ENCODE measurements at places on chromosomes 2 and 18.

- no peak for DNase-seq
Measured at GRCh38 chr2:106030287-106031268, 163.5 kb downstream of the UXS1 start.

DNA sequence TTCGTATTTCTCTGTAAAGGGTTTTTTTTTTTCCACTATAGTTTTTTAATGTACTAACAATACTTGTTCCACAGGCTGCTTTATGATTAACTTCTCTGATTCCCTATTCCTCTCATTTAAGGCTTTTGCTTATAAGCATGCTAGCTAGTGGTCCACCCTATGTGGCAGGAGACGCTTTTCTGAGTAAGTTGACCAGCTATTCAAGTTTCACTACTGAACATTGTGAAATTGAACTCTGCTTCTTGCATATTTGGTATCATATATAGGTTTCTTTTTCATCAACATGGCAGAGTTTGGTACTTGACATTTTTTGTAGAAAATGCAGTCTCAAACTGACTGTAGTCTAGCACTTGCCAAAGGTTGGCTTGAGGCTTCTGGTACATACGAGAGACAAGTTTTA is 74.2 kb downstream of the OTX1 start:
- no peak for DNase-seq

- DNase-seq, result no peak
Measured at GRCh38 chr2:196660244-196660643, 20.7 kb downstream of the CCDC150 start.

DNA sequence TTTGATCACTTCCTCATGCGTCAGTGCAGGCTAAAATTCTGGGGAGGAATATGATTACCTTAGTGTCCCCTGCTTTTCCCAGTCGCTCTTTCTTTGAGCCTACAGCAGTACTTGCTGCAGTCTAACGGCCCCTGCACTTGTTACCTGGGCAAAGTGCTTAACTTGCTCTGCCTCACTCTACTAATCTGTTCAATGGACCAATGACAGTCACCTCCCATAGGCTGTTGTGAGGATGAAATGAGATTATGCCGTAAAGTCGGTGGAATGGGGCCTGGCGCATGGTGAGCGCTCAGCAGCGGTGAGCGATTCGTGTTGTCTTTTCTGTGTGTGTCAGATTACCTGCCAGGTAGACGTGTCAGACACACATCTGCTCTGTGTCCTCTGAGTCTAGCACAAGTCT is 5.3 kb downstream of the TNS1 start:
- DNase-seq, result no peak

DNA sequence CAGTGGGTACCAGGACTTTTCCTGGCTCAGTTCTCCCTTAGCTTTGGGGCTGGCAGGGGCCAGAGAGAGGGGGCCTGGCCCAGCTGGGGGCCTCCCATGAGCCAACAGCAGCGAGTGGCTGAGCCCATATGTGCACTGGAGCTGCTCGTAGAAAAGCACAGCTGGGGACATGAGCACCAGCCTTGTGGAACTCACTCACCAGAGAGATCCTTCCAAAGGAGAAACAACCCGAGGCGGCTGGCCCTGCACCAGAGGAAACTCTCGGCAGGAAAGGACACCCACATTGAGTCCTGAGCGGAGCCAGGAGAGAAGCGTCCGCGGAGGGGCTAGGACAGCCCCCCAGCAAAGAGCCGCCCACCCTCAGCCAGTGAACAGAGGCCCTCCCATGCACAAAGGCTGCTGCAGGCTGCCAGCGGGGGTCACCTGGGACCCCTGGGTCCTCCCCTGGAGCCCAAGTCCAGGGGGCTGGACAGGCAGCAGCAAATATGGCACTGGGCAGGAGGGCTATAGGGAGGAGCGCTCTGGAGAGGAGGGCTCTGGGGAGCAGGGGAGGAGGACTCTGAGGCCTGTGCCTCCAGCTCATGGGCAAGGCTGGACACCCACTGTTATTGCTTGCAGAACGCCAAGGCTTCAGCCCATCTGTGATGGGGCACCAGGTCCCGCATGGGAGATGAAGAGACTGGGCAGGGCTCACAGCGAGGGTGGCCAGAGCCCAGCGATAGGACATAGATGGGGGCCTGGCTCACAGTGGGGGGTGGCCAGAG is 42.1 kb upstream of the SNED1 start:
- no peak for DNase-seq

- DNase-seq, result no peak
Measured at GRCh38 chr2:166343467-166343866, 32.3 kb downstream of the SCN9A start.

DNA sequence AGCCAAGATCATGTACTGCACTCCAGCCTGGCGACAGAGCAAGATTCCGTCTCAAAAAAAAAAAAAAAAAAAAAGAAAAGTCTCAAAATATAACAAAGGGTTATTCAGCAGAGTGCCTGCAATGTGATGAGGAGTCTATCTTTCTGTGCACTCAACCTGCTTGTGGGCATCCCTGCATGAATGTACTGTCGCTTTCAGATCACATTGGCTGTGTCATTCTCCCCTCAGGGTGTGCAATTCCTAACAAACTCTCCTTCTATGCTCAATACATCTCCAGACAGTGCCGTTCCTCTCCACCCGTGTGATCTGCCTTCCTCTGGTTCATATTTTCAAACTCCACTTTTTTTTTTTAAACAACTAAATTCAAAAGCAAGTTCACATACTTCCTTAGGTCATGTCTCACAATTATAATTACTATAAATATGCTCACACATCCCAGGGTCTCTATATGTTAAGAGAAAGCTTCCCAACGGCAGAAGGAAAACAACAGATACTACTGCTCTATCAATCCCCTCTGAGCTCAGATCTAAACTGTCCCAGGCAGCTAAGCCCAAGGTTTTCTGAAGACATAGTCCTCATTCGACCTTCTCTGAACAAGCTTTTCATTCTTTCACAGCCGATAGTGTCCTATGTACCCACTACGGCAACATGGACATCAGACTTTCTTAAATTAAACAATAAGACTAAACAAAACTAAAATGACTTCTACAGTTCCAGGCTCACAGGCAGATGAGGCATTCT is 35.2 kb downstream of the PTMA start:
- no peak for DNase-seq

DNA sequence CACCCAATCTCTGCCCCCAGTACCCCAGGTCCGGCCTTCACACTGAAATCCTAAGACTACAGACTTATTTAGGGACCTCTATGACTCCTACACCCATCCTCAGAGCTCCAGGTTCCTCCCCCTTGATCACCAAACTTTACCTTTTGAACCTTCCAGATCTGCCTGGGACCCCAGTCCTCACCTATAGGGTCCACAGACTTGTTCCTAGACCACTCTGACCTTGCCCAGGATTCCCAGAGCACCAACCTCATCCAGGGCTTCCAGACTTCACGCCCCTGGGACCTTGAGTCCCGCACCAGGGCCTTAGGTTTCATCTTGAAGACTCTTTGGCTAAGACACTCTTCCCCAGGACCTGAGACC is 462 bp downstream of the CHCHD5 start:
- DNase-seq, result no peak

GRCh38 chr2:51409920-51410319 is 378.0 kb upstream of the NRXN1 start:
- DNase-seq, result no peak

GRCh38 chr2:228180181-228181097 is 1.0 kb downstream of the SPHKAP start:
- no peak for DNase-seq

DNA sequence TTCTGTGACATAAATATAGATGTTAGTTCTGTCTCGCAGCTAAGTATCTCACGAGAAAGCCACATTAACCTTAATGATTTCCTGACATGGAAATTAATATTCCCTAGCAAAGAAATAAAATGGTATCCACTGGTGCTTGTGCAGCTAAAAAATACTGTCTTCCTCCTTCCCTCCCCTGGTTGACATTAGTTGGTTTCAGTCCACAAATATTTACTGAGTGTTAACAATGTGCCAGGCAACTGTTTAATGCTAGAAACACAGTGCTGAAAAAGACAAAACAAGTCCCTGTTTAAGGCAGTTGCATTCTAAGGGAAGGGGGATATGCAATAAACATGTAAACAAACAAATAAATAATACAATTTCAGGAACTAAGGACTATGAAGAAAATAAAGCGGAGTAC is 44.2 kb upstream of the VPS54 start:
- DNase-seq, result no peak

DNA sequence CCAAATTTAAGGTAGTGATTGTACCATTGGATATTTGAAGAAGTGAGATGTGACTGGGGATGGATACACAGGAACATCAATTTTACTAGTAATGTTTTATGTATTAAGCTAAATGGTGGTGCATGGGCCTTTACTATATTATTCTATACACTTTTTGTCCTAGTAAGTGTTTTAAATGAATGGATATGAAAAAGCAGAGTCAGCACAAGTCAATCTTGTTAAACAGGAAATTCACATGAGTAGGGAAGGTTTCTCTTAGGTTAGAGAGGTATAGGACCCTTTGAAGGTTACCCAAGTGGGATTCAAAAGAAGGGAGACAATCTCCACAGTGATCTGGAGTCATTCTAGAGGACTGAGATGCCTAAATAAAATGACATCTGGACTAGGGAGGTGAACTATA is 71.8 kb upstream of the NCKAP5 start:
- no peak for DNase-seq

DNA sequence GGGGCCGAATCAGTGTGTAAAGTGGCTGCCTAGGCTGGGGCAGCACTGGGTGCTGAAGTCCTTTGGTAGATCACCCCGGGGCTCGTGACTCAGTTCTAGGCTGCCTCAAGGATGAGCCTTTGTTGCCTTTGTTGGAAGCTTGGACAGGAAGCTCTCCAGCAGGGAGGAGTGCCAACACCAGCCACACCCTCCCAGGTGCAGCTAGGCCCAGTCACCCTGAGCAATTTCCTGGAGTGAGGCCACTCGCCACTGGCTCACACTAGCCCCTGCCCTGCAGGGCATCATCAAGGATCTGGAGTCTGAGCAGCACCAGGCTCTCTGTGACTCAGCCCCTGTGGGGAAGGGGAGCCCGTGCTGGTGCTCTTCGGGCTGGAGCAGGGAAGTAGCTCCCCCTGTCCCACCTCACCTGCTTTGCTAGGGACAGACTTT is 6.7 kb upstream of the SDC1 start:
- DNase-seq, result no peak

DNA sequence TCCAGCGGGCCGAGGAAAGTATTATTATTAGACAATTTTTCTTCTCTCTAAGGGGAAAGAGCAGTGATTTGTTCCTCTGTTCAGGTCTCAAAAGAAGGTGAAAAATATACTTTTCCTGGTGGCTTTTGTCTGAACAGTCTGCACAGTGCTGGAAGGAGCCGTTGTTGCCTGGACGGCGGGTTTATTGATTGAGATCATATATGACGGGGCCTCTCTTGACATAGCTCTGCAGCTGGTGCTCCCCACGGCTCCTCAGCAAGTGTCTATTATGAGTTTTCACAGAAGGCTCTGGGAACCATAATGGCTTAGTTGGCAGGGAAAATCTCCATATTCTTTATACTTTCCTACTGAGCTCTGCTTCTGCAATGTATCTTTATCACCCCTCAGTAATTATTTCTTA is 42.9 kb downstream of the FSHR start:
- no peak for DNase-seq

GRCh38 chr2:88221365-88221942 is 51.3 kb downstream of the THNSL2 start:
- DNase-seq, result no peak

GRCh38 chr2:4190548-4190947 is 487.2 kb downstream of the DCDC2C start:
- DNase-seq, result no peak

DNA sequence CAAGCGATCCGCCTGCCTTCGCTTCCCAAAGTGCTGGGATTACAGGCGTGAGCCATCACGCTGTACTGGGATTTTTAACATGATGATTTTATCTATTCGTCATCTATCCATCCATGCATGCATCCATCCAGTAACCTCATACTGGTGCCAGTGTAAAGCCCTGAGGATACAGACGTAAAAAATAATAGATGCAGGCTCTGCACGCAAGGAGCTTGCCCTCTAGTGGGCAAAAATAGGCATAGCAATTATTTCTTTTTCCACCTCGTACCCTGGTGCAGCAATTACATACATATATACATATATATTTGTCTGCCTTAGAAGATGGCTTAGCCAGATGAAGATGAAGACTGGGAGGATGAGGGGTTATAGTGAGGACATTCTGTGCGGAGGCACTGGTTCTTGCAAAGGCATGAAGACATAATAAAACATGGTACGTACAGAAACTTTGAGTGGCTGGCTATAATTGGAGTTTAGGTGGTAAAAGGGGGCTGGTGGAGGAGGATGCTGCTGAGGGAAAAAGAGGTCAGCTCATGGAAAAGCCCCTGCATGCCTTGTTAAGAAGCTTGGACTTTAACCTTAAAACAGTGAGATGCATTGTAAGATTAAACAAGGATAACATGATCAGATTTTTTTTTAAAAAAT is 19.6 kb upstream of the RPIA start:
- no peak for DNase-seq

GRCh38 chr2:219285894-219286425 is 6.8 kb downstream of the DNAJB2 start:
- DNase-seq, result no peak

GRCh38 chr2:67649331-67650261 is 252.5 kb downstream of the ETAA1 start:
- DNase-seq, result no peak

GRCh38 chr2:202007015-202007982 is 26.4 kb upstream of the FZD7 start:
- DNase-seq, result no peak

DNA sequence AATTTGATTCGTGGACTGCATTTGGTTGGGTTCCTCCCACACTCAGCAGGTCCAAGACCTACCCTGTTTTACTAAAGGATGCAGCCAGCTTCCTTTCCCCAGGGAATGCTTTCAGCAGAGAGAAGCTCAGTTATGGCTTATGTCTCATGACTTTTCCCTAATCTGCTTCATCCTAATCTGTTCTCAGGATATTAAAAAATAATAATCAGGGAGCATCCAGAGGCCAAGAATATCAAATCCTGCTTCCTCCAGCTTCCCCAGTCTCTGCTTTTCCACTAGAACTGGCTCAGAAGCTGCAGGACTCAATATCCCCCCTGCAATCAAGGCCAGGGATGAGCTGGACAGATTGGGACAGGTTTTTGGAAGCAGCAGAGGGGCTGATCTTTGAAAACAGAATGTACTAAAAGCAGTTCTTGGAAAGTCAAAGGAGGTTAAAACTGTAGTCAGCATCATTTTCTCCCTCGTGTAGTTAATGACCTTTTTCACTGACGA is 326.9 kb upstream of the TNP1 start:
- DNase-seq, result no peak

DNA sequence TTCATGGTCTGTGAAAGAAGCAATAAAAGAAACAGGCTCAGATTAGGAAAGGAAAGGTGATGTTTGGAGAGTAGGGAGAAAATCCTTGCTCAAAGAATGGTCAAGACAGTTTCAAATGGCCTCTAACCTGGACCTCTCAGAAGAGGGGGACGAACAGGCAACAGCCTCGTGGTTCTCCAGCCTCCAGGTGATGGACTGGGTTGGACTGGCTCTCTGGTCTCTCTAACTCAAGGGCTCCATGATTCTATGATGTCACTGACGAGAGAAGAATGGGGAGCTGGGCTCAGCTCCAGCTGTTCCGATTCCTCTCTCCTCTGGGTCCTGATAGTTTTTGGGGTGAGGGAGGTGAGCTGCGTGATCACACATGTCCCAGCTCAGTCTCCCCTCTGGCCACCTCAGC is at the start of gene C2orf74:
C2orf74 (plus strand) TSS at position 301 of the 400 bp plus-strand sequence. CDS start 327 bp downstream, outside the sequence.
- DNase-seq, result no peak

GRCh38 chr2:60437080-60437696 is 116.3 kb downstream of the BCL11A start:
- DNase-seq, result no peak

Data from effector CD4-positive, alpha-beta T cell (primary cell).